AG08395 (cell line): ENCODE measurements at places on chromosomes 13 and 19.

GRCh38 chr13:20170921-20171320, 10.1 kb upstream of the GJA3 start:
- DNase-seq: no peak

DNA sequence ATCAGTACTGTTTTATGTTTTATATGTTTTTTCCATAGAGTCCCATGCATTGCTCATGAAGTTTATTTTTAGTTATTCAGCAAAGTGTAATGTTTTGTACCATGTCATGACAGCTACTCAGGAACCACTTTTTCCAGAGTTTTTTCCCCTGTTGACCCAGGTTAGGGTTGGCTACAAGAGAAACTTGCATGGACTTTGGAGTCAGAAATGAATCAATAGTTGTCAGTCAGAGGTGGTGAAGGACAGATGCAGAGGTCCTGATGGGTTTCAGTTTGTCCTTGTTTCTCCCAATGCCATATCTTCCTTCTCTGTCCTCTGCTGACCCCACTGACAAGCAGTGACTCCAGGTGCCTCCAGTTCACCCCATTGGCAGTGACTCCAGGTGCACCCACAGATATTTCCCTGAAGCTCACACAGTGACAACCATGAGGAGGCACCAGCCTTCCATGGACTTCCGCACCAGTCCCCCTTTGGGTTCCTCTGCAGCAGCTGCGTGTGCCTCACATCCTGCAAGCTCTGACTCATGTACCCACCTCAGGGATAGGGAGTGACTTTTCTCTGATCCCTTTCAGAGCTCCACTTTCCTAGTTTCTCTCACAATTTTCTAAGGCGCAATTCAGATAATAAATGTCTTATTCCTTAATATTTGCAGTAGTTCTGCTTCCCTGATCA, 92.1 kb downstream of the AKAP11 start:
- no peak for DNase-seq

GRCh38 chr19:4198467-4199126, 16.1 kb downstream of the ANKRD24 start:
- no peak for DNase-seq

- DNase-seq: no peak
These were observed 39.2 kb upstream of the MATK start for GRCh38 chr19:3825286-3825956.

DNA sequence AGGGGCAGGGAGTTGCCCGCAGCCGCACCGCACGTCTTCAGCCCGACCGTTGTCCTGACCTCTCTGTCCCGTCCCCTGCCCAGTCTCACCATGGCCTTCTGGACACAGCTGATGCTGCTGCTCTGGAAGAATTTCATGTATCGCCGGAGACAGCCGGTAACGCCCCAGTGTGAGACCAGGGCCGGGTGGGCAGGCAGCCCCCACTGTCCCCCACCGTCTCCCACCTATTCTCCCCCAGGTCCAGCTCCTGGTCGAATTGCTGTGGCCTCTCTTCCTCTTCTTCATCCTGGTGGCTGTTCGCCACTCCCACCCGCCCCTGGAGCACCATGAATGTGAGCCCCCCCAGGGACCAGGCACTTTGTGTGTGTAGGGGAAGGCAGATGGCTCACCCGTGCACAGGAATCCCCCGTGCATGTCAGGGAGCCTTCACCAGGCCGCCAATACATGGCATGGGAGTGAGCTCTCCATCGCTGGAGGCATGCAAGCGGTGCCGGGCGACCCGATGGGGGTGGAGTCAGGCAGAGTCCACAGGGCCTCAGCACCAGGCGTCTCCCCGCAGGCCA, 1.4 kb downstream of the ABCA7 start:
- DNase-seq: no peak

DNA sequence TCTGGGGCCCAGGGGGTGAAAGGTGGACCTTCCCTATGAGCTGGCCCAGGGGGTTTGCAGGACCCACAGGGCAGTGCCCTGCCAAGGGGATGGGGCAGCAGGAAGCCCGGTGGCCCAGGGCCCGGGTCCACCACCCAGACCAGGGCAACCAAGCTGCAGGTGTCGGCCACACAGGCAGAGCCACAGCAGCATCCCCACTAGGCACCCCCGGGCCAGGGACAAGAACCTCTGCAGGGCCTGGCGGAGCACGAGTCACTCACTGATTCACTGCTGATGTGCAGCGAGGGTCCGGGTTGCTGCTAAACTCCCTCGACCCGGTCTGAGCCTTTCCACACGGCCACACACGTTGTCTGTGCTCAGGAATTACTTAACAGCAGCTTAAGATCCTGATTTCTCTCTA, 8.8 kb downstream of the FZR1 start:
- no peak for DNase-seq

DNA sequence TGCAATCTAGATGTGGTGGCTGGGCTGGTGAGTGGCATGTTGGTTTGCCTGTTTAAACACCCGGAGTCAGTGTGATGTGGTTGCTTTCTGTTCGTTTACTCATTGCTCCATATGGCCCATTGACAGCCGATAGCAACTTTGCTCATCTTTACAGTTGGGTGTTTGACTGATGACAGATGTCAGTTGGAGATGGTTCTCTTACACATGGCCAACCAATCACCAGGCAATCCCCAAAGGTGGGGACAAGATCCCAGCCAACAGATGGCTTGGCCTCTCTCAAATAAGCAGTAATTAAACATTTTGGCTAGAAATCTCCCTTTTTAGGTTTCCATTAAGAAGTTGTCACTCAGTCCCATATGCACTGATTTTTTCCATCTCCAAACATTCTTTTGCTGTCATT, 497.1 kb upstream of the ARGLU1 start:
- DNase-seq: no peak

DNA sequence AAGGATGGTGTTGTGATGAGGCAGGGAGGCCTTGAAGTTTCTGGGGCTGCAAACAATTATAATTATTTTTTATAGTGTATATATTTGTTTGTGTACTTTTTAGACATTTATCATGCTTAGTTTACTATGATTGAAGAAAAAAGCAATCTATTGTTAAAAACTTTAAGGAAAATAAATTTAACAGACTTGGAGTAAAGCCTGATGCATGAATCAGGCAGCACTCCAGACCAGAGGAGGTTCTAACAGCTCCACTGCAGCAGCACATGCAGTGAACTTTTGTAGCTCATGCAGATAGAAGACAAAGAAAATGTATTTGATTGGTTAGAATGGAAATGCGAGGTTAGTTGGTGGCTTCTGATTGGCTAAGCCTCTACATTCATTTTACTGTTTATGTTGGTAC, 36.8 kb upstream of the PABPC3 start:
- no peak for DNase-seq

GRCh38 chr13:35592457-35592856, 116.0 kb upstream of the MAB21L1 start:
- DNase-seq: no peak

GRCh38 chr13:30354493-30355383, 47.4 kb upstream of the KATNAL1 start:
- DNase-seq: no peak

DNA sequence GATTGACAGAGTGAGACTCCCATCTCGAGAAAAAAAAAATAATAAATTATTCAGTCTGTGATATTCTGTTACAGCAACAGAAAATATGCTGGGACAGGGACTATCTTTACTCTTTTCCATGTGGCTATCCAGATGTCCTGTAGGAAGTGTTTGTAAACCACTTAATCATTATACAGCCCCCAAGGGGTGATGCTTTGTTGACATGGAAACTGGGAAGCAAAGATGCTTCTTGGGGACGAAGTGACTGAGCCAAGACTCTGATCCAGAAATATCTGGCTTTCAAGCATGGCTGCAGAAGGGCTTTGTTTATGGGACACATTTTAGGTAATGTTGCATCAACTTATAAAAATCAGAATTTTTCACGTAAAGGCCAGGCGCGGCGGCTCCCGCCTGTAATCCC, 5.4 kb downstream of the ZNF8 start:
- DNase-seq: no peak

DNA sequence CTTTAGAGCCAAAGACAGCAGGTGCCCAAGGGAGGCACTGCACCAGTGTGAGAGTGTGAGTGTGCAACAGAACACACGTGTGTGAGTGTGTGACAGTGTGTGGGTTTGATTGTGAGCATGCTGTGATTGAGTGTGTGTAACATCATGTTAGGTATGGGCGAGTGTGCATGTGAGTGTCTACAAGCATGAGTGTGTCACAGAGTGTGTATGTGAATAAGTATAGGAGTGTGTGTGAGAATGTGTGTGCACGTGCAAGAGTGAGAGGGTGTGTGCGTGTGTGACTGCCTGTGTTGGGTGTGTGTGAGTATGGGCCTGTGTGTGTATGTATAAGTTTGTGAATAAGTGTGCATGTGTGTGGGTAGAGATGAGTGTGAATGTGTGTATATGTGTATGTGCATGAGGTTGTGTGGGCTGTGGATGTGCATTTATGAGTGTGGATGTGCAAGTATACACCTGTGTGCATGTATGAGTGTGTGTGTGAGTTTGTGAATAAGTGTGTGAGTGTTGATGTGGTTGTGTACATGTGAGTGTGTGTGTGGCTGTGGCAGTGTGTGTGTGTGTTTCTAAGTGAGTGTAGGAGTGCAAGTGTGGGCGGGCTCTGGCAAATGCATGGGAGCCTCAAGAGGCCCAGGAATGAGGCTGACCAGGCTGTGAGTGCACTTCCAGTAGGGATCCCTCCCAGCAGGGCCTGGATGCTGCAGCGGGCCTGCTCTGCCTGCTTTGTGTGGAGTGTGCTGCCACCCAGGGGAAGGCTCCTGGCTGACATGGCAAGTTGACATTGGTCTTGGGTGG, 198.4 kb downstream of the COL4A1 start:
- DNase-seq: peak; percentile 95

GRCh38 chr13:33261387-33262061, 24.0 kb downstream of the STARD13 start:
- no peak for DNase-seq

- peak; percentile 10 for DNase-seq
These were observed 81.5 kb upstream of the MBNL2 start for GRCh38 chr13:97140611-97141010.

DNA sequence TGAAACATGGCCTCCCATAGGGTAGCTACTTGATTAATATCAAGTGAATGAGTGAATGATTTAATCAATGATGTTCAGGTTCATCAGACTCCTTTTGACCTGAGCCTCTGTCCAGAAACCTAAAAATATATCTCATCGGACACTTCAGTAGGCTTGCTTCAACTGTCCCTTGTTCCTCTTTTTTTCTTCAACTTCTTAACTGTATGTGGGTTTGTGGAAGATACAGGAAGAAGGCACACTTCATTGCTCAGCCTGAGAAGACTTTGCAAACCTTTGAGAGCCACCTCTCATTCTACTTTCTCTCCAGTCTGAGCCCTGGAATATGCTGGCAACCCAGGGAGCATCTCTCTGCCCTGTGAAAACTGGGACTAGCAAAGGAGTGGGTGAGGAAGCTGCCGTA, 557.0 kb downstream of the FGF9 start:
- no peak for DNase-seq

GRCh38 chr19:38288123-38288855, 15.8 kb upstream of the C19orf33 start:
- DNase-seq: no peak

DNA sequence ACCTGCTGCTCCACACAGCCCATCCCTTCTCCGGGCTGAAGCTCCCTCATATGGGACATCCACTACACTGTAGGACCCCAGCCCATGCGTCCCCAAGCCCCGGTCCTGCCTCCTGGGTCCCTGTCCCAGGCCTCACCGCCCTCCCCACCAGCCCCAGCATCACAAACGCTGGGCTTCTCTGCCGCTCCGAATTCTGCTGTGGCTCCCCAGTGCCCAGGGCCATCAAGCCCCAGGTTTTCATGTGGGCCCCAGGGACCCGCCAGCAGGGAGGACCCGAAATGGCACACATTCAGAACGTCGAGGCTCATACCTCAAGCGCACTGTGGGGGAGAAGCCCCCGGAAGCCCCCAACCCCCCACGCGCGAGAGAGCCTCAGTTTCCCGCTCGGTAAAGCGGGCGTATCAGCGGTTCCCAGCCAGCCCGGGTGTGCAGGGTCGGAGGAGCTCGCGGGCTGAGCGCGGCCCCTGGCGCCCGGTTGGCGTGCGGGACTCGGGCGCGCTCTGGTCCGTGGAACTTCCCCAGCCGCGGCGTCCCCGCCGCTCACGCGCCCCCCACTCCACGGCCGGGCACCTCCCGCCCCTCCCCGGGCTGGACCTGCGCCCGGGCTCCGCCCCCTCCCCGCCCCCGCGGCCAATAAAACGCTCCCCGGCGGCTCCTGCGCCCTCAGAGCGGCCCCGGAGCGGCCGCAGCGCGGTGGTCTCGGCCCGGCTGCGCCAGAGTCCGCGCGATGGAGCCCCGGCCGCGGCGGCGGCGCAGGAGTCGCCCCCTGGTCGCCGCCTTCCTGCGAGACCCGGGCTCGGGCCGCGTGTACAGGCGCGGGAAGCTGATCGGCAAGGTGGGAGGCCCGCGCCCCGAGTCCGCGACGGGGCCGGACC, at the start of gene PLK5:
Gene PLK5 (plus strand): TSS at position 666 of the 875 bp plus-strand sequence. CDS start 2,920 bp downstream, outside the sequence.
- no peak for DNase-seq

DNA sequence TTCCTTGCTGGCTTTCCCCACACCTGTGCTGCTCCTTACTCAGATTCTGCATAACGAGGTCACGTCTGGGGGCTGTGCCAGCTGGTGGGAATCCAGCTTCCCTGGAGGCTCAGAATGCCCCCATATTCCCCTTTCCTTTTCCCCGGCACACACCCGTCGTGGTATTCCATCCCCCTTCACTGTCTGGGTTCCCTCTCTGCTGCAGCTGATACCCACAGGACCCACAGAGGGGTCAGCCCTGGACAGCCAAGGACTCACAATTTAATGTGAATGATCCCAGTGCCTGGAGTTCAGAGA, 4.2 kb upstream of the MYH14 start:
- DNase-seq: no peak

DNA sequence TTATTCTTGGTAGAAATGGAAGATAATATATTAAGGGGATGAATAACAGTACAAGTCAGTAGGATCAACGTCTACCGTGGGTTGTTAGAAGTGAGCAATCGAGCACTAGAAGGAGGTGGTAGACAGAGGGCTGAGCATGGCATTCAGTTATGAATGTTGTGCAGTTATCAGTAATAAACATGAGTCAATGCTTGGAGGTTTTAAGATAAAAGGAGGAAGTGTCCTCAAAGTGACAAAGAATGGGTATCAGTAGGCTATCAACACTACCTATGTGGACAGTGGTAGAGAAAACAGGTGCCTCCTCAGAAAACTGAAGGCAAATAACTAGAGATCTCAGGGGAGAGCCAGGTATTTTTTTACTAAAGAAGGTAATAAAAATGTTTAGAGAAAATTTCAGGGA, 1607.0 kb downstream of the PCDH9 start:
- no peak for DNase-seq

DNA sequence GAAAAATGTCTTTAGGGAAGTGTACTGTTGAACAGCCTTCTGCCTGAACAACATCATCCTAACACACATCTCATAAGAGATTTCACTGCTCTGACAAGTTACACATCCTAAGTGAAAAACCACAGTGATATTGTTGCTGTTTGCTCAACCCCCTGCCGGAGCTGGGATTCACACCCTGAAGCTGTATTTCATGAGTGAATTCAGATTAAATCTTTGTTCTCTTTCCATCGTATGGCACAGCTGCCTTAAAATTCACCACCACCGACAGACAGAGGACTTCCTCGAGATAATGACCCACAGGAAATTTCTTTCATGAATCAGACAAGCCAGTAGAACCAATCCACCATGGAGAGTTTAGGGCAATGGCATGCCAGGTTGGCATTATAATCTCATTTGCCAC, 280.8 kb downstream of the DCT start:
- DNase-seq: no peak
